ENCODE measurements at places on chromosomes 3 and 15. TPM values are rescaled to one million over a fixed set of nuclear protein-coding genes. Genes with fewer than 3 reads are reported as not detected.

VIPR1 gene
- total RNA-seq = 0.41 TPM

CELSR3 gene
- 40.7 TPM for total RNA-seq

FETUB gene
- 0.19 TPM for total RNA-seq

- peak; percentile 91 for ATAC-seq
Measured at GRCh38 chr3:127027811-127028548, 45.1 kb downstream of the PLXNA1 start.

- ATAC-seq = no peak
Measured at GRCh38 chr3:160748231-160748630, 7.8 kb upstream of the PPM1L start.

DNA sequence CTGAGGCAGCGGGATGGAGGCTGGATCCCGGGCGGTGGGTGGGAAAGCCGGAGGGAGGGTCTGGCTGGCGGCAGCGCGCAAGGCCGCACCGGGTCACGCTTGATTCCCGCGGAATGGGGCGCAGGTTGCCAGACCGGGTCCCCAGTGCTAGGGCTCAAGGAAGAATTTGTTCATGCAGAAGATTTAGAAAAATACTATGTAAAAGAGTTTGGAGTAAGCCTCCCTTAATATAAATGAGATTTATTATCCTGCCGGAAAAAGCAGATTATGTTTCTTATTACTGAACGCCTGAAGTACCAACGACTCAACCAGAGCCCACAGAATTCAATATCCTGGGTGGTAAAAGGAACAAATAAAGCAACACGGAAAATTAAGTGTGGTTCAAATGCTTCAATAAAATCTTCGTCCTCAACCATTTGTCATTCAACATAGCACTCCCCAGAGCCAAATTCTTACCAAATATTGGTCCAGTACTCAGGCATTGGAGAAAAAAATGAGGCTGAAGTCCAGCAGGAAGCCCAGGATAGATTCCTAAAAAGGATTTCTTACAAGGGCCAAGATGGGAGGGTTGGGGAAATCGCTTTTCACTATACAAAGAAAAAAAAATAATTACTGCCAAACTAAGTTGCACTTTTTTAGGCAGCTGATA is 1.2 kb upstream of the ZBTB20 start:
- ATAC-seq = no peak

- no peak for ATAC-seq
Measured at GRCh38 chr15:100106732-100107131, 235.0 kb downstream of the ADAMTS17 start.

GRCh38 chr3:4507024-4507596 is 14.0 kb downstream of the ITPR1 start:
- ATAC-seq = peak; percentile 33

DNA sequence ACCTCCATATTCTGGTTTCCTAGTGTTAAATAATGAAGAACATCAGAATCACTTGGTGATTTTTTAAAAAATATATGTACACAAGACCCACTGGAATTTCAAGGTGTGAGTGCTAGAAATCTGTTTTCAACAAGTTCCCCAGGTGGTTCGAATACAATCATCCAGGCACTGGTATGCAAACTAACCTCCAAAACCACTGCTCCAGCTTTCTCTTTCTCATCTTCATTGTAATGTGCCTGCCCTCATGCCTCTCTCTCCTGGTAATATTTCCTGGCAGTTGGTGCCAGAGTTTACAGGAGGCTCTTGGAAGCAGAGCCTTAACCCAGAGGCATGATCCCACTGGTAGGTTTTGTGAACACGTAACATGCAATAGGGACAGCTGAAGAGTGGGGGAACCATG is 163.1 kb upstream of the MANF start:
- no peak for ATAC-seq

DNA sequence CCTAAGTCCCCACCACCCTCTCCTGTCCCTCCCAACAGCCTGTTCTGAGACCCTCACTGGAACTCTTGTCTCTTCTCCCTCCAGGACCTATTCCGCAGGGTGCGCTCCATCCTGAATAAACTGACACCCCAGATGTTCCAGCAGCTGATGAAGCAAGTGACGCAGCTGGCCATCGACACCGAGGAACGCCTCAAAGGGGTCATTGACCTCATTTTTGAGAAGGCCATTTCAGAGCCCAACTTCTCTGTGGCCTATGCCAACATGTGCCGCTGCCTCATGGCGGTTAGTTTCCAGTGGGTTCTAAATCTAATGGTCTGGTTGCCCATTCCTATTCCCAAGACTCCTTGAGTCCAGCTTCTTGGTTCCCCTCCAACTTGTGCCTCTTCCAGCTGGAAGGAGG is 9.3 kb downstream of the EIF4G1 start:
- no peak for ATAC-seq

DNA sequence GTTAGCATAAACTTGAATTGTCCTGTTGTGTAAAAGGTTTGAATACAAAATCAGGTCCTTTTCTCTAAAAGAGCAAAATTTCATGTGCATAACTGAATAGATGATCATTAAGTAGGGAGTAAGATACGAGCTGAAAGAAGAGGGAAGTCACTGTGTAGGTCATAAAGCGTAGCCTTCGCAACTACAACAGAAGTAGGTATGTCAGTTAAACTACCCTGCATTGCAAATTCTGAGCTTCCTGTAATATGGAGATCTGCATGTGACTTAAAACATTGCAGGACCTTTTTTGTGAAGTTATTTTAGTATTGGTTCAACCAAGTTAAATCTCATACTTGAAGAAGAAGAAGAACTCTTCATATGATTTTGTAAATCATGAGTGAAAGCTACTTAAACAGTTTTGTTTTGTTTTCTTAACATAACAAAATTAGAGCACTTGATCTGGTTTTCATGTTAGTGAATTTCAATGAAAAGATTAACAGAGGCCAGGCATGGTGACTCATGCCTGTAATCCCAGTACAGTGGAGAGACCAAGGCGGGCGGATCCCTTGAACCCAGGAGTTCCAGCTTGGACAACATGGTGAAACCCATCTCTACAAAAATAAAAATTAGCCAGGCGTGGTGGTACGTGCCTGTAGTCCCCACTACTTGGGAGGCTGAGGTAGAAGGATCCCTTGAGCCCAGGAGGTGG is 26.4 kb downstream of the ARMC8 start:
- no peak for ATAC-seq

- no peak for ATAC-seq
Measured at GRCh38 chr15:73954188-73955145, 28.2 kb downstream of the LOXL1 start.

DNA sequence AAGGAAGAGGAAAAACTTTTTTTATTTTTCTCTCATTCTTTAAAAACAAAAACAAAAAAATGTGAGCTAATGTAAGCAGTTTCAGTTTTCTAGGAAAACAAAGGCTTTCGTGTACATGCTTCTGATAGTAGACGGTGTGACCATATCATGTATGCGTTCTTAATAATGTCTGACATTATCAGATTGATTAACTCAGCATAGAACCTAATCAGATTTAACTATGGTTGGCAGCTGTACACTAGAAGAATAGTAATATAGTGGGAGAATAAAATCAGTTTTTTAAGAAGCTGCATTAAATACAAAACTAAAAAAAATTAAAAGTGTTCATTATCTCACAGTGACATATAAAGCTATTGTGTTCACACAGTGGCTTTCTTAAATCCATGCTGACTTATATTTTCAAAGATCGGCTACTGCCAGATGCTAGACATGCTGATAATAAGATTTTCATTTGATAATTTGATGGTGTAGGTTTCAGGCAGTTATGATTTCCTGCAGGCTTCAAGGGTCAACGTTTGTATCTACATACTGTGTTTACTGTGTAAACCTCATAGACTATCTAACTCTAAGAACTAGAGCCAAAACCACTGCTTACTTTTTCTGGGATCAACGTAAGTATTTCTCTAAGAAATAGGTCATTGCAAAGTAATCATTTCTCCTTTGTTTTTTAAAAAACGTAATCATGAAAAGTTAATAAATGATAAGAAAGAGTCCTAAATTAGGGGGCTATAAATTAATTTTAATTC is 74.0 kb downstream of the UBE2E2 start:
- ATAC-seq = no peak

DNA sequence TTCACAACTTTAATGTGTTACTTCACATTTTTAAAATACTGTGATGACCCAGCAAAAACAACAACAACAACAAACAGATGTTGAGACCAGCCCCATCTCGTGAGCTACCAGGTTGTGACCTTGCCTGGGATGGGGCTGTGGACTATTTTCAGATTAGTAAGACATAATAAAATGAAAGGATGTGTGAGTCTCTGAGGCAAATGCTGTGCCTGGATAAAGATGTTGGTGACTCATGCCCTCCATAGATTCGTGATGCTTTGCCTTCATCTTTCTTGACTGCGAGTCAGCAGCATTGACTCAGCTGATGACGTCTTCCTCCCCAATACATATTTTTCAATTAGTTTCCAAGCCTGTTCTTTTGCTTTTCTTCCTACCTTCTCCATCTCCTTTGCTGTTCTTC is 453.0 kb upstream of the CFAP20DC start:
- peak; percentile 75 for ATAC-seq

Data from motor neuron (in vitro differentiated cells).